ENCODE measurements at places on chromosomes 4 and X.

- DNase-seq, result no peak
These were observed 3.5 kb upstream of the HTRA3 start for GRCh38 chr4:8266088-8266487.

DNA sequence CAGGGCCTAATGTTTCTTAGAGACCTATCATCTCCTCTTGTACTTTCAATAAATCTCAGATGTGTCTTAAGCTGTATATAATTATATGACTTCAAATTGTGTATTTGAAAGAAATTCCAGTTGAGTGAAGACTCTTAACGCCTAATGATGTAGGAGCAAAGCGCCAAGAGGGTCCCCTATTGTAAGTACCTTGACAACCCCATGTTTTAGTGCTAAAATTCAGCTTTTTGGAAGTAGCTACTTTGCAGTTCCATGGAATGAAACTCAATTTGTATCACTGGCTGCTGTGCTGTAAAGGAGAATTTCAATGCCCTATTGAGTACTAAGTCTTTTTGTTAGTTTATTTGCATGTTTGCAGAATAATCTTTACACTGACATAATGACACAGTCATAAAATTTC is 1826.6 kb upstream of the AGA start:
- no peak for DNase-seq

DNA sequence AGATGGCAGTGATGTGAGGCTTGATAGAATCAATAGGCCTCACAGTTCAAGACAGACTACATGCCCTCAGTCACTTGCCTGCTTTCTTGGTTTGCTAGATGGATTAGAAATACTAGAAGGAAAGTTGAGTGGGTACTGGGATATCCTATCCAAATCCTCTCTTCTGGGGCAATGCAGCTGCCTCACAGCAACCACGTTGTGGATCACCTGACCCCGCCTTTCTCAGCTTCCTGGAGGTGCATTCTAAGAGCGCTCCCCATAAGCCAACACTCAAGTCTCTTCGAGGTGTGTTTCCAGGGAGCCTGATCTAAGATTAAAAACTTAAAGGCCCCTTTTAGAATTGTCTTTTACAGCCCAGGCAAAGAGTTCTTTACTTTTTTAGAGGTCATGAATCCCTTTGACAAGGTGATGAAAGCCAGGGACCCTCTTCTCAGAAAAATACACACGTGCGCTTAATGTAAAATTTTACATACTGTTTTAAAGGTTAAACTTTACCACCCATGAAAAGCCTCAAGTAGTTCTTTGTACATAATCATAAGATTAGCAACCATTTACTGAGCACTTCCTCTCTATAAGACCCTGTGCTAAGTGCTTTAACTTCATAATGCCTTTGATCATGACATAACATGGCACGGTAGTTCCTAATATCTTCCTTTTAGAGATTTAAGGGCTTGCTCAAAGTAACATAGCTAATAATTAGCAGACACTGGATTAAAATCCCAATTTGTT is 840 bp upstream of the RPL34 start:
- no peak for DNase-seq

GRCh38 chr4:15002659-15003400 is 549 bp downstream of the CPEB2 start:
- peak; percentile 66 for DNase-seq

- no peak for DNase-seq
These were observed 5.5 kb upstream of the FIP1L1 start for GRCh38 chr4:53371843-53372521.

- DNase-seq, result no peak
These were observed 3.5 kb downstream of the SPOCK3 start for GRCh38 chr4:167230744-167231143.

DNA sequence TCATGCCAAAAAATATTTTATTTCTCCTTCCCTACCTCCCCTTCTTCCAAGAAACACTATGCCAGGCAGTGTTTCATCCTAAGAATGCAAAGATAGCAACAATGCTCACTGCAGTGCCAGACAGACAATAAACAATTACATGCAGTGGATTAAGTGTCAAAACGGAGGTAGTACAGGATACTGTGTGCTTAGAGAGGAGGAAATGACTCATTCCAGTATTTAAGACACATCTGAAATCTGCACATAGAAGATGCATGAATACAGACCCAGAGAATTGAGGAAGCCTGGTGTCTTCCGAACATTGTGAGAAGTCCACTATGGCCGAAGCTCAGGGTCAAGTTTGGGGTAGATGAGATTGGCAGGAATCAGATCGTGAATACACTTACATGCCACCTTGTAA is 326.4 kb downstream of the PPP3CA start:
- DNase-seq, result no peak

- peak; percentile 6 for DNase-seq
These were observed 26.9 kb downstream of the ASB9 start for GRCh38 chrX:15242899-15243555.

GRCh38 chrX:145735036-145735435 is 82.6 kb upstream of the SLITRK2 start:
- DNase-seq, result no peak

- no peak for DNase-seq
These were observed 33.7 kb downstream of the GASK1B start for GRCh38 chr4:158139086-158139485.

DNA sequence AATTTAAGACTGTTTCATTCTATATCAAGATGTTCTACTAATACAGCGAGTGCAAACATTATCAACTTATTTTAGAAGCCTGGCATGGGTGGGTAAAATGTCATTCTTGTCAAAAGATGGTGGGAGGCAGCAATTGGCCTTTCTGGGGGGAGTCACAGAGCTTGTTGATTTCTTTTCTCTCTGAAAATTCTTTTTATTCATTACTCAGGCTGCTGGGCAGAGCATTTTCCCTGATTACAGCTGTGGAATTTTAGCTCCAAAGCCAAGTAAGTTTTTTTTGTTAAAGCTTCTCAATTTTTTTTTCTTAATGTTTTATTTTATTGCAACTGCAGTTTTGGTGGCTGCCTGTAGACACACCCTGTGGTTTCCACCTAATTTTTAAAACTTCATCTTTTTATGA is 50.4 kb downstream of the GPC4 start:
- DNase-seq, result no peak

DNA sequence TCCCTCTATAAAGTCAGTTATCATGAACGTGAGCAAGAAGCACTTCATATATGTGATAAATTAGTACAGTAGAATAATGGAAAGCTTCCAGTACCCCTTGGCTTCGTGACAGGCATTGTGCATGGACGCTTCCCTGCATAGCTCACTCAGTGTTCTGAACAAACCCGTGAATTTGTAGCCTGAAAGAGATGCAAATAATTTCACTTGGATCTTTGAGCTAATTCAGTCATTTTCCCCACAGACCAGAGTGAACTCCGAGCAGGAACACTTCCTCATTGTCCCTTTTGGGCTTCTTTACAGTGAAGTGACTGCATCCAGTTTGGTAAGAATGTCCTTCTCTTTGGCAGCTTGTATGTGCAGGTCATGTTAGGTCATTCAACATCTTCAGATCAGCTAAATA is 50.1 kb downstream of the ADD1 start:
- no peak for DNase-seq

DNA sequence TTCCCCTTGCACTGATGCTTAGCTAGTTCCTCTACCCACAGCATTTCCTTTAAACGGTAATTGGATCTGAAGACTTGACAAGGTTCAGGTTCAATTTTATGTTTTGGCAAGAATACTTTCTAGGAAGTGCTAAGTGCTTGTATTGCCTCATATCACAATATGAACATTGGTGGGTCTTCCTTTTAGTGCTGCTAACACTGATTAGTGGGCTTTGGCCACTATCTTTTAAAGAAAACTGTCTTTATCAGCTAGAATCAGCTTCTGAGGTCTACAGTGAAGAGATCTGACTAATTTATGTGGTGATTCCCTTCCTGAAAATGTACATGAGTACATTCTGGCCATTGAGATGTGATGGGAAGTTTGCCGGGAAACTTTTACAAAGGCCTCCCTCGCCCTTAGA is 316.7 kb upstream of the KLF3 start:
- no peak for DNase-seq

- DNase-seq, result no peak
These were observed 37.6 kb downstream of the ARSJ start for GRCh38 chr4:113941836-113942235.

- DNase-seq, result no peak
These were observed 23.0 kb upstream of the MAOA start for GRCh38 chrX:43633081-43633480.

DNA sequence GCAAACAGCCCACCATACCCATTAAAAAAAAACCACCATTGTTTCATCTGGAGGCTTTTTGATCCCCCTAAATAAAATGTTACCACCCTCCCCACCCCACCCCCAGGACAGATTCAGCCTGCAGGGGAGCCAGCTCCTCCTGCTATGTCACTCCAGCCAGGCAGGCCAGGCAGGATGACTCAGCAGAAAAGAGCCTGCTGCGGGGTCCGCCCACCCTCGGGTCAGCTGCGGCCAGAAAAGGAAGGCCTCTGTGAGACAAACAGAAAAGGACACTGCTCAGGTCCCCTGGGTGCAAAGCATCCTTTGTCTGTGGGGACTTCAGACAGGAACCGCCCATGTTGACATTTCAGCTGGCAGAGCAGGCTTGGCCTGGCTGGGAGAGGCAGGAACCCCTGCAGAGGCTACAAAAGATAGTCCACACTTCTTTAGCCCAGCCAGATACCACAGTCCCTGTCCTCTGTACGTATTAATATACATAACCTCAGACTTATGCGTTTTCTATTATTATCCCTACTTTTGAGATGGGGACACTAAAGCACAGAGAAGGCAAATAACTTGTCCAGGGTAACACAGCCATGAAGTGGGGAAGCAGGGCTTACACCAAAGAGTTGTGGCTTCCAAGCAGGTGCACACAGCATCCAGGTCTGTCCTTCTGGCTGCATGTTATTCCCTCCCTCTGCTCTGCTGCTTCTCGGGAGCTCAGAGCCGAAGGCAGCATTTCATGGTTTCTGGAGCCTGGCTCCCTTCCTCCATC is 147.7 kb downstream of the CPEB2 start:
- DNase-seq, result peak; percentile 27

GRCh38 chr4:88291003-88291402 is 6.6 kb upstream of the PPM1K start:
- DNase-seq, result no peak

GRCh38 chr4:117385526-117385925 is 300.1 kb upstream of the TRAM1L1 start:
- DNase-seq, result no peak

GRCh38 chr4:77204621-77205020 is 47.6 kb downstream of the CCNG2 start:
- DNase-seq, result no peak

DNA sequence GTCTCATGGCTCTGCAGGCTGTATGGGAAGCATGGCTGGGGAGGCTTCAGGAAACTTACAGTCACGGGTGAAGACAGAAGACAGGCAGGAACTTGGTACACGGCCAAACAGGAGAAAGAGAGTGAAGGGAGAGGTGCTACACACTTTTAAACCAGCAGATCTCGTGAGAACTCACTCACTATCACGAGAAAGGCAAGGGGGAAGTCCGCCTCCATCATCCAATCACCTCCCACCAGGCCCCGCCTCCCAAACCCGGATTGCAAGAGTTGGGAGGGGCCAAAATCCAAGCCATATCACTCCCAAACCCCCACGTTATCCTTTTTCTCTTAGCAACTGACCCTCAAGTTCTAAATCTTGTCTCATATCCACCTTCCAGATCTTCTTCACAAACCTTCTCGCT is 1710.5 kb upstream of the TENM3 start:
- no peak for DNase-seq

GRCh38 chr4:15004739-15005301 is 2.5 kb downstream of the CPEB2 start:
- DNase-seq, result peak; percentile 56

GRCh38 chr4:111905511-111905910 is 239.7 kb upstream of the FAM241A start:
- DNase-seq, result no peak

Data from endothelial cell (in vitro differentiated cells).